Lower leg skin (tissue), 4 donors: ENCODE measurements at places on chromosomes 2 and 18. TPM values are rescaled to one million over a fixed set of nuclear protein-coding genes. Genes with fewer than 3 reads are reported as not detected.
A peak's percentile ranks its signal among the peaks of the same experiment; 100 is the strongest.

DNA sequence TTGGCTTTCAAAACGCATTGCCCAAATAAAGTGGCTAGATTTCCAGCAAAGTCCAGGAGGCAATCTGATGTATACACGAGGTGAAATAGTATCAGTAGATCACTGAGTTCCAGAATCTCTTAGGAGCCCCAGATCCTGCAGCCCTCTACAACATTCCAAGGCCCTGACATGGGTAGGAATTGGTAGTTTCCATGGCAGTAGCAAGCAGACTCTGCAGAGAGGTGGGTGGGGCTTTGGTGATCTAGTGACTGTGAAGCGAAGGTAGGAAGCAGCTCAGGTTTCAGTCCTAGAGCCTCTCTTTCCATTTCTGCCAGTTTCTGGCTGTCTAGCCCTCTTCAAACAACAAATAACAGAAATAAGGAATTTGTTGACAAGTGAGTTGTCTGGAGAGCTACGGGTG is 13.8 kb upstream of the SGPP2 start:
- DNase-seq = no peak

- peak; percentile 83 for DNase-seq
Observed at GRCh38 chr2:239277401-239278085, 123.3 kb downstream of the HDAC4 start.

DNA sequence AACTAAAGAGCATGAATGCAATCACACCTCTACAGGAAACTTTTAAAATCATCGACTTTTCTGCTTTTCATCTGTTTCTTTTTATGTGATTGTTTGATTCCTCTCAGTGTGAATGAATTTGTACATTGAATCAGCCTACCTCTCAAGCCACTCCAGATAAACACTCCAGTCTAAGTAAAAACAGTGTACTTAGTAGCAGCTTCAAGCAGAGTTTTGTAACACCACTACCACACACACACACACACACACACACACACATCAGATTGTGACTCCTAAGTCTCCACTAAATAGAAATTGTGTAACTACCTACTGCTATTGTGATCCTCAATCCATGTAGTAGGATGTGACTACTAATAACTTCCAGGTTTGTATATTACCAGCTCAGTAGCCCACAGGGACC is 65.3 kb upstream of the EPB41L5 start:
- no peak for DNase-seq

GRCh38 chr2:54581326-54582039 is 125.4 kb downstream of the SPTBN1 start:
- DNase-seq = no peak

Gene CFAP65
- not detected for total RNA-seq
